Hematopoietic multipotent progenitor cell treated with erythropoietin and hydrocortisone succinate and interleukin-3 and kit ligand, for 17 days (in vitro differentiated cells): ENCODE measurements at places on chromosomes 11 and 22.

GRCh38 chr22:35114131-35114980, 48.4 kb downstream of the ISX start:
- DNase-seq: no peak

GRCh38 chr11:12756867-12757266, 82.6 kb downstream of the TEAD1 start:
- DNase-seq: no peak

DNA sequence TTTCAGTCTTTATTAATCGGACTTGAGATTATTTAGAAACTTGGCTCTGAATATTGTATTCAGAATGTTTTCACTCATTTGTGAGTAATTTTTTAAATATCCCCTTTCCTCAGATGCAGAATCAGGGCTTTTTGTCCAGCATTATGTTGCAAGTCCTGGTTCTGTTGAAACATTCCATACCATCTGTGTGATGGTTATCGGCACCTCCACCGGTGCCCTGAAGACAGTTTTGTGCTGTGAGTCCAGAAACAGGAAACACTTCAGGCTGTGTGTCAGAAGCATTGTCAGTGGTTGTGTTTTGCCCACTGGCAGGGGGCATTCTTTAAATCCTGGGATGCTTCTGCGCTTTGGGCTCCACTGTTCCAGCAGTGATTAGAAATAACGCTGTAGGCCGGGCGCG, 20.4 kb downstream of the CDPF1 start:
- DNase-seq: no peak

DNA sequence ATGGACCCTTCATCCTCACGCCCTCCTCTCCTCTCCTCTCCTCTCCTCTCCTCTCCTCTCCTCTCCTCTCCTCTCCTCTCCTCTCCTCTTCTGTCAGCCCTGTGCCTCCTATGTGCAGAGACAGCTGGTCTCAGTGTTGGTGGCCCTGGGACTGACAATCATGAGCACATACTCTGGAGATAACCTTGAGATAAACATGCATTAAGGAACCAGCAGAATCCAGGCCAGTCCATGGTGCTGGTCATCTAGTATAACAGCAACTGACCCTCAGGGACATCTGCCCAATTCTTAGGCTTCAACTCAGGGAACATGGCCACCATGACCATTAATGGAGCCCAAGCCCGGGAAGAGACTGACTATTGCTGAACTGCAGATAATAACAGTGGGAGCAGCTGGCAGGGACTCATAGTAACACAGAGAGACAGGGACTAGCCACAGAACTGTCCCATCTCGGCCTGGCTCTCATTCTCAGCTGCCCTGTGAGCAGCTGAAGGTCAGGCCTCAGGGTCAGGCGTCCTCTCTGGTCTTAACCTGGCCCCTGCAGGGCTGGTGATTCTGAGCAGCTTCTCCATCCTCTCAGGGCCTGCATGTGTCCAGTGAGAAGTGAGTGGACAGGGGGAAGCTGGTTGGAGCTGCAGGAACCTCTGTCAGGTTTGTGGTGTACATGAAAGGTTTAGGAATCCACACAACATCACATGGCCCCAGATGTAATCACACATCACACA, 45.4 kb downstream of the GGTLC2 start:
- DNase-seq: no peak

GRCh38 chr22:29683536-29683935, 36.3 kb upstream of the CABP7 start:
- DNase-seq: no peak

GRCh38 chr22:22060200-22061084, 77.9 kb upstream of the TOP3B start:
- DNase-seq: peak; percentile 22

DNA sequence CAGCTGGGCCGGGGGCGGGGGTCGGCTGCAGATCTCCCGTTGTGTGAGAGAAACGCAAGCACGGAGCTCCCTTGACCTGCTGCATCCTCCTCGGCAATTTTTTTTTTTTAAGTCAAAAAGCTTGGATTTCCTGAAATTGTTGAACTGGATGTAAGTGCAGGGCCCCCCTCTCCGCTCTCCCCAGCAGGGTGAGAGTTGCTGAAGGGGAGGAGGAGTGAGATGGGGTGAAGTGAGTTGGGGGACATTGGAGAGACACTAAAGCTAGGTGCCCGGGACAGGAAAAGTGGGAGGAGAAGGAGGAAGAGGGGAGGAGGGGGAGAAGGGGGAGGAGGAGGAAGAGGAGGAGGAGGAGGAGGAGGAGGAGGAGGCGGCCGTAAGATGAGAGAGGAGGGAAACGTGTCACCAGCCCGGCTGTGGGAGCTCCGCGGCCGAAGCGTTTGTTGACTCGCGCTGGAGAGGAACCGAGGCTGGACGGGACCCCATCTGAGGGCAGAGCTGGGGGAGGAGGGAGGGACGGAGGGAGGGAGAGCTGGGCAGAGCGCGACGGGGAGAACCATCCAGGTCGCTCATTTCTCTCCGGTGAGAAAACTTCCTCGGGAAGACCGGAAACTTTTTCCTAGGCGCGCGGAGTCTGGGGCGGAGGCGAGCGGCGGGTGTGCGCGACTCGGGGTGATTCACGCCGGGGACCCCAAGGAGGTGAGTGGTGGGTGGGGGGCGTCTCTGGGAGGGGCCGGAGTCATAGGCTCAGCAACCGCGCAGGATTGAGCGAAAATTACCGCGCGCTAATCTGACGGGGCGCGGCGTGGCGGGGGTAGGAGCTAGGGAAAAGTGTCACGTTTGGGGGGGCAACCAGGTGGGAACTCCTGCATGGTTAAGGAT, 80.2 kb downstream of the PRR5L start:
- DNase-seq: no peak

DNA sequence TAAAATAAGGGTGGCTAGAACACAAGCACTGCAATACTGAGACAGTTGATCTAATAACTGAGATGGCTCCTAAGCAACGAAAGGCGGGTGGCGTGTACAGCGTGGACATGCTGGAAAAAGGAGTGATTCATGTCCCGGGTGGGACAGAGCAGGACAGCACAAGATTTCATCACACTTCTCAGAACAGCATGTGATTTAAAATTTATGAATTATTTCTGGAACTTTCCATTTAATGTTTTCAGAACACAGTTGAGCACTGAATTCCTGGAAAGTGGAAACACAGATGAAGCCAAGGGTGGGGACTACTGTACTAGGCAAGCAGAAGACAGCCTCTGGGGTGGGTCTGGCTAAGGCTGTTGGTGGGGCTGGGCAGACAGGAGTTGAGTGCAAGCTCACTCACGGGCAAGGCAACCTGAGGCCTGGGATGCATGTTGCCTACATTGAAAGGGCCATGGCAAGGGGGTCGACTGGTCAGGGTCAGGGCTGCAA, 165.6 kb upstream of the DDI1 start:
- DNase-seq: no peak

- peak; percentile 27 for DNase-seq
These were observed 877 bp downstream of the SLC25A17 start for GRCh38 chr22:40818192-40818746.

DNA sequence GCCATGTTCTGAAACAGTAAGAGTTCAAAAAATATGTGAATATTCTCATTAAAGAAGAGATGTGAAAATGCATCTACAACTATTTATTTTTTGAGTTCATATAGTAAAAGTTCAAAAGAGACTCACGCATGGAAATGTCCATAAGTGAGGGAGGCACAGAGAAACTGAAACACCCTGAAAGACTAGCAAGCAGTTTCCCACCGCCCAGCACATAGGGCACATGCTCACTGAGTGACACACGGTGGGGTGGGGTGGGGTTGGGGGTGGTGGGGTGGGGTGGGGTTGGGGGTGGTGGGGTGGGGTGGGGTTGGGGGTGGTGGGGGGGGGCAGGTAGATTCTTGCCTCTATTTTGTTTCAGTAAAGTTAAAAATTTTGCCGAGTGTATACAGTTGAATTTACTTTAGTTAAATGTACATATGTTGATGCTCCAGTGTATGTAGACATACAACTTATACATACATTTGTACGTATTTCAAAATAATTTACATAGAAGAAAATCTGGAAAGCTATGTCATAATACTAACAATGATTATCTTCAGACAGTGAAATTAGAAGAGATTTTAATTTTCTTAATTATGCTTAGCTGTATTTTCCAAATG, 6.3 kb downstream of the CCDC34 start:
- no peak for DNase-seq

DNA sequence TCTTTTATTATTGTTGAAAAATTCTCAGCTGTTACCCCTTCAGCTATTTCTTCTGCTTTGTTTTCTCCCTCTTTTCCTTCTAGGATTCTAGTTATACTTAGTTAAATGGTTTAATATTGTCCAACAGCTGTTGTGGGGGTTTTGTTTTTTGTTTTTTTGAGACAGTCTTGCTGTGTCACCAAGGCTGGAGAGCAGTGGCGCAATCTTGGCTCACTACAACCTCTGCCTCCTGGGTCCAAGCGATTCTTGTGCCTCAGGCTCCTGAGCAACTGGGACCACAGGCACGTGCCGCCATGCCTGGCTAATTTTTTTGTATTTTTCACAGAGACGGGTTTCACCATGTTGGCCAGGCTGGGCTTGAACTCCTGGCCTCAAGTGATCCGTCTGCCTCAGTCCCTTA, 12.7 kb downstream of the SDHAF2 start:
- DNase-seq: no peak

DNA sequence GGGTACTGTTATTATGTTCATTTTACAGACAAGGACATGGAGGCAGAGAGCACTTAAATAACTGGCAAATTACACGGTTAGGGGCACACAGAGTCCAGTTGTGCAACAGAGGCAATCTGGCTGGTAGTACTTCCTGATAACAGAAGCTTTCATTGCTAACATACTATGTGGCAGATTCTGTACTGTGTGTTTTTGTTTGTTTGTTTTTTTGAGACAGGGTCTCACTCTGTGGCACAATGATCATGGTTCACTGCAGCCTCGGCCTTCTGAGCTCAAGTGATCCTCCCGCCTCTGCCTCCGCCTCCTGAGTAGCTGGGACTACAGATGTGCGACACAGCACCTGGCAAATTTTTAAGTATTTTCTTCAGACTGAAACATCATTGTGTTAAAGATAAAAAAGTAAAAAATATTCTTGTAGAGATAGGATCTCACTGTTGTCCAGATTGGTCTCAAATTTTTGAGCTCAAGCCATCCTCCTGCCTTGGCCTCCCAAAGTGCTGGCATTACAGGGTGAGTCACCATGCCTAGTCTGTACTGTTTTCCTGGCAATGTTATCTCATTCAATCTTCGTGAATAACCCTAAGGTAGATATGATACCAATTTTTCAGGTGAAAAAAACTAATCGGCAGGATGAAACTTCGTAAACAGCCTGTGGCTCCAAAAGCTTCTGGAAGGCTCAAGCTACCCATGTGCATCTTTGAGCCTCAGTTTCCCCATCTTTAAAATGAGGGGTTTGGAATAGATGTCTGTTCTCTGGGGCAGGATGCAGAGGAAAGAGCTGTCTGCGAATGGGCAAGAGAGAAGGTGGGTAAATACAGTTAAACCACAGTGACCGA, 921 bp upstream of the NUCB2 start:
- no peak for DNase-seq

DNA sequence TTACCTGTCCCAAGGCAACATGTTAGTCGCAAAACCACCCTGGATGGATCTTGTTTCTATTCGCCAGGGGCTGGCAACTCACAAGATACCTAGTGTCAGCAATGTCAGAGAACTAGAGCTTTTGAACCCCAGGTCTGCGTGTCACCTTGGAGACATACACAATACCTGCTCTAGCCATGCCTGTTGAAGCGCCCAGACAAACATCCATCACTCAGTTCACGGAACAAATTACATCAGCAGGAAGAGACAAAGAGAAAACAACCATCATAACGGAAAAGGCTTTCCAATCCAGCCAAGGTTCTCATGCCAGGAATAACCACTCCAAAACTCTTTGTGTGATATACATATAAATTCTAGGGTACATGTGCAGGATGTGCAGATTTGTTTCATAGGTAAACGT, 2.2 kb downstream of the CD59 start:
- no peak for DNase-seq

- DNase-seq: no peak
These were observed 127.1 kb downstream of the SNX19 start for GRCh38 chr11:130789056-130789640.

GRCh38 chr22:40477683-40478337, 107.4 kb downstream of the SGSM3 start:
- no peak for DNase-seq

DNA sequence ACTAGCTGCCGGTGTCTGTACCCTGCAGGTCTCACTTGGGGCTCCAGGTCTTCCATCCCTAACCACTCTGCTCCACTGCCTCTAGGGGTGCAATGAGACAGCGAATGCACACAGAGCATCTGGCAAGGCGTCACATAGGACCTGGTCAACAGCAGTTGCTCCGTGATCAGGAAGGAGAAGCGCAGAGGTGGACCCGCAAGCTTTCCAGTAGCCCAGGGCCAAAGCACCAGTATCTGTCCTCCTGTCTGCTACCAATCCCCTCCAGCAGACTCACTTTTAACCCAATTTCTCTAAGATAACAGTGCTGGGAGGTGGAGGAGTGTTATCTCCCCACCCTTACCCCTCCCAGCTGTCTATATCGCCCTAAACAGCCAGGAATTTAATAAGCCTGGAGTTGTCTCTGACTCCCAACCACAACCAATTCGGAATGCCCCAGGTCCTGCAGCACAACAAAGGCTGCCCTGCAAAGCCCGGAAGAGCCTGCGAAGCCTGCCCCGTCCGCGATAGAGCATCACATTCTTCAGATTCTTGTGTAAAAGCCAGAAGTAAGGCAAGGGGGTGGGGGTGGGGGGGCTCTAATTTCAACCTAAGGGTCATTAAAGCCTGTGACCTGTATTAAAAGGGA, 19.3 kb downstream of the MYH9 start:
- DNase-seq: peak; percentile 88

DNA sequence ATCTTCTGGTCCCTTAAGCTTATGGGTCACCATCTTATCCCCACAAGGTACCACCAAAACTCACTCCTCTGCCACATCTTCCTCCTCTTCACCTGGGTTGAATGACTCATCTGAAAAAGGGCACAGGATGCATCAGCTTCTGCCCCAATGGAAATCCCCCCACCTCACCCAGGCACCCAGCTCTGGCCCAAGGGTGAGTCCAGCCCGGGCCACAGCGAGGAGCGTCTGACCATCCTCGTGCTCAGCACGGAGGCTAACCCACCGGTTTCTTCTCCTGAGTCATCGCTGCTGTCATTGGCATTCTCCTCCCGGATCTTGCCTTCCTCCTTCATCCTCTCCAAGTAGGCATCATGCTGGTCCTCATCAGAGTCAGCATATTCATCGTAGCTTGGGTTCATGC, 5.3 kb upstream of the TNKS1BP1 start:
- no peak for DNase-seq
